Thyroid gland (tissue), 4 donors: ENCODE measurements at places on chromosomes 7 and 10. TPM values are rescaled to one million over a fixed set of nuclear protein-coding genes. Genes with fewer than 3 reads are reported as not detected.
A peak's percentile ranks its signal among the peaks of the same experiment; 100 is the strongest.

The COL1A2 gene
- total RNA-seq = 143 TPM

GRCh38 chr7:90180011-90180585 lies 25.8 kb downstream of the STEAP1 start:
- H3K27ac ChIP-seq = no peak overlapping the region
- no peaks in the 10 kb centered on the region for H3K4me1 ChIP-seq
- H3K36me3 ChIP-seq = no peaks in the 10 kb centered on the region
- H3K27me3 ChIP-seq = no peaks in the 10 kb centered on the region
- no peak overlapping the region for H3K4me3 ChIP-seq

The GSAP gene
- total RNA-seq = 65.2 TPM

The RRP12 gene
- total RNA-seq = 27.4 TPM

DNA sequence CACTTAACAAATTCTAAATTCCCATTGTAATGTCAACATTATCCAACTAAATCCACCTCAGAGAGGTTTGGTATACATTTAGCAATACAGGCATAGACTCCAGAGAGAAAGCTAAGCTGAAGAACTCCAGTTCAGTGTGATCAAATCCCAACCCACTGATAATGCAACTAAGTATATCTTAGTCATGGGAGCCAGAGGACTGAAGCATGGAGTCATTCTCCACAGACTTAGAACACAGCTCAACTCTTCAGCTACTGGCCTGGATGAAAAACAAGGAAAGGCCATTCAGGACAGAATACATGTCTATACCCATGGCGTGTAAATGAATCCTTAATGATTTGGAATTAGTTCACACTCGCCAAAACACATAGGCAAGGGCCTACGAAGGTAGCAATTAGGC lies 27.9 kb downstream of the NOC3L start:
- peaks cover 26% of the 10 kb centered on the region for H3K36me3 ChIP-seq
- H3K27me3 ChIP-seq = no peaks in the 10 kb centered on the region
- H3K4me3 ChIP-seq = no peak overlapping the region
- DNase-seq = no peak
- no peak overlapping the region for H3K27ac ChIP-seq

DNA sequence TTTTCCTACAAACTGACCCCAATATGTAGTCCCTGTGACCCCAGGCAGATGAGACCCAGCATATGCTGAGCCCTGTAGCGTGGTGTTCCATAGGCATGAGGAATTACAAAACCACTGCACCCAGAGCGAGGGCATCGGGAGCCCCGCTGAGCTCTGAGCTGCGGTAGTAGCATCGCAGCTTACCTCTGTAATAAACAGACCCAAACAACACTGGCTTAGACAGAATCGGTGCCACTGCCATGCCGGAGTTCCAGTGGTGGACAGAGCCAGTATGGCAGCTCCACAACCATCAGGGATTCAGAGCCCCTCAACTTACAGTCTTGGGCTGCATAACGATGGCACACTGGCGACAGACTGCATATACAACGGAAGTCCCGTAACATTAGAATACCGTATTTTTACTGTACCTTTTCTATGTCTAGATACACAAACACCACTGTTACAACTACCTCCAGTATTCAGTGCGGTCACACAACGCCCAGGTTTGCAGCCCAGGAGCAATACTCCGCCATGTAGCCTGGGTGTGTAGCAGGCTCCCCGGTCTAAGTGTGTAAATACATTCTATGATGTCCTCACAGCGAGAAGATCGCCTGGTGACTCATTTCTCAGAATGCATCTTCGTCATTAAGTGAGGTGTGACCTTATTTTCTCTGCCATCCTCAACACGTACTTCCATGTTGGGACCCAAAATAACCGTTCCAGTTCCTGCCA lies 68.8 kb downstream of the PROSER2 start:
- H3K27ac ChIP-seq = peak overlapping the region; percentile 48
- no peaks in the 10 kb centered on the region for H3K27me3 ChIP-seq
- H3K4me1 ChIP-seq = peaks cover 20% of the 10 kb centered on the region
- H3K4me3 ChIP-seq = no peak overlapping the region

The FAM180A gene
- 5.0 TPM for total RNA-seq

DNA sequence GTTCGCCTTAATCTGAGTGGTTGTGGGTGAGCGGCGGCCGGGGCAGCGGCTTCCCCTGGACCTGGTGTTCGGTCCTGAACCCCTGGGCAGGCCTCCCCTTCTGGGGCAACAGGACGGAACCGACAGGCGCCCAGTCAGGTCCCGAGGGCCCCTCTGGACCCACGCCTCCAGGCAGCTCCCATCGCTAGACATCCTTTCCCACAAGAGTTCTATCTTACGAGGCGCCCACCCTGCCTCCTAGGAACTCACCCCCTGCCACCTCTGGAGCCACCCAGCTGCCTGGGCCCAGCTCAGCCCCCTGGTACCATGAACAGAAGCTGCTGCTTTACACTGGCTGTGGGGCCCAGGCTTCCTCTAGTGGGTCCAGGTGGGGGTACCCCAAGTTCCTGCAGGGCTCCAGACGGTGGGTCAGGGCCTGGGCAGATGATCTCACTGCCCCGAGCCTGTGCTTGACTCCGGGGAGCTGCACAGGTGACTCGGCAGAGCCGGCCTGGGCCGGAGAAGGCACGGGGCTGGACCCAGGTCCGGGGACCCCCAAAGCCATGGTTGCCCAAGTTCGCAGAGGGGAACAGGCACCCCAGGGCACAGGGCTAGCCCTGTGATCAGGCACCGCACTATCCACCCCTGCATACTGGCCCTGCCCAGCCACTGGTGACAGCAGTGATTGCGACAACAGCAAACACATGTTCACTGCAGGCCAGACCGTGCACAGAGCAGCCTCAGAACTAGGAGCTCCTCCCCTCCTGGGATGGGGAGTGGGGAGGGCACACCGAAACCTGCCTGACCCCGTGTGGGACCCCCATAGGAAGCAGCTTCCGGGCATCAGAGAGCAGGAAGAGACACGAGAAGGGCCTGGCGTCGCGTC lies 180.3 kb downstream of the ELFN1 start:
- H3K27me3 ChIP-seq = no peaks in the 10 kb centered on the region
- H3K4me3 ChIP-seq = no peak overlapping the region
- no peak for DNase-seq

DNA sequence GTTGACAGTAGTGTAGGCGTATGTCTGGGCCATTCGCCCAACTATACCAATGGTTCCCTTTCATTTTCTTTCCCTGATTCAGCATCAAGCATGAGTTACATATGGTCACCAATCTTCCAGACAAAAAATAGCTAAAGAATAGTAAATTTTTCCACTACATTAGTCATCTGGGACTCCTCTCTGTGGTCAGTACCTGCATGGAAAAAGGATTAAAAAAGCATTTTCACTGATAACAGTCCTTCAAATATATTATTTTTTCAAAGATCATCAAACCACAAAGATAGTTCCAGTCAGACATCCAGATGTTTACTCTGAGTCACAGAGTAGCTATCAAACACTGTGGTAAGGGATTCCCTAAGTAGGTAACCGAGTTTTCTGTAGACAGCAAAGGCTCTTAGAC lies 302.6 kb upstream of the SEMA3D start:
- no peaks in the 10 kb centered on the region for H3K4me1 ChIP-seq
- H3K4me3 ChIP-seq = no peak overlapping the region
- no peak for DNase-seq
- H3K27ac ChIP-seq = no peak overlapping the region
- no peaks in the 10 kb centered on the region for H3K36me3 ChIP-seq
- no peaks in the 10 kb centered on the region for H3K27me3 ChIP-seq

The HIBADH gene
- total RNA-seq = 99.9 TPM
